SJCRH30 (cell line): ENCODE measurements at places on chromosomes 6 and 20. TPM values are rescaled to one million over a fixed set of nuclear protein-coding genes. Genes with fewer than 3 reads are reported as not detected.

GRCh38 chr6:25935953-25936352 is 5.5 kb upstream of the SLC17A2 start:
- H3K4me1 ChIP-seq: no peaks in the 10 kb centered on the region
- H3K36me3 ChIP-seq: no peaks in the 10 kb centered on the region
- no peak overlapping the region for H3K4me3 ChIP-seq
- no peak for DNase-seq

GRCh38 chr20:9955646-9956045 is 79.1 kb upstream of the ANKEF1 start:
- no peak for DNase-seq
- H3K4me1 ChIP-seq: no peaks in the 10 kb centered on the region
- no peak overlapping the region for H3K4me3 ChIP-seq
- H3K27me3 ChIP-seq: no peaks in the 10 kb centered on the region

The PPP1R14C gene
- total RNA-seq: 0.05 TPM in 1 of 2 replicates, not detected in the other

The PROKR2 gene
- total RNA-seq: not detected in 2 replicates
